ENCODE measurements at places on chromosomes 12 and 14. TPM values are rescaled to one million over a fixed set of nuclear protein-coding genes. Genes with fewer than 3 reads are reported as not detected.

The SMCO2 gene
- 1.5 TPM for polyA plus RNA-seq

The PPP2R5E gene
- polyA plus RNA-seq = 33.6 TPM

The SDR9C7 gene
- 0.46 TPM for polyA plus RNA-seq

The AVPR1A gene
- polyA plus RNA-seq = 1.5 TPM

The ULK1 gene
- polyA plus RNA-seq = 29.2 TPM

The MOK gene
- polyA plus RNA-seq = 171 TPM

The PSMC6 gene
- polyA plus RNA-seq = 45.0 TPM

The MYO1H gene
- 2.9 TPM for polyA plus RNA-seq

The IFI27 gene
- 312 TPM for polyA plus RNA-seq

The TPCN1 gene
- 33.4 TPM for polyA plus RNA-seq

The CCDC184 gene
- 7.8 TPM for polyA plus RNA-seq

The CCDC177 gene
- polyA plus RNA-seq = 0.63 TPM

The DBX2 gene
- 1.1 TPM for polyA plus RNA-seq

The AQP2 gene
- polyA plus RNA-seq = 1.1 TPM

The SLC17A8 gene
- polyA plus RNA-seq = 0.28 TPM

The RIMBP2 gene
- polyA plus RNA-seq = 8.7 TPM

The KCNH5 gene
- 0.53 TPM for polyA plus RNA-seq

The OR4K15 gene
- polyA plus RNA-seq = not detected

The MSI1 gene
- polyA plus RNA-seq = 25.1 TPM

The CLEC2D gene
- polyA plus RNA-seq = 25.5 TPM
